Tongue (tissue), 3 donors: ENCODE measurements at places on chromosomes 1 and 21. TPM values are rescaled to one million over a fixed set of nuclear protein-coding genes. Genes with fewer than 3 reads are reported as not detected.
A peak's percentile ranks its signal among the peaks of the same experiment; 100 is the strongest.

- no peak for DNase-seq
Observed at GRCh38 chr1:113872219-113872935, 865 bp upstream of the PTPN22 start.

DNA sequence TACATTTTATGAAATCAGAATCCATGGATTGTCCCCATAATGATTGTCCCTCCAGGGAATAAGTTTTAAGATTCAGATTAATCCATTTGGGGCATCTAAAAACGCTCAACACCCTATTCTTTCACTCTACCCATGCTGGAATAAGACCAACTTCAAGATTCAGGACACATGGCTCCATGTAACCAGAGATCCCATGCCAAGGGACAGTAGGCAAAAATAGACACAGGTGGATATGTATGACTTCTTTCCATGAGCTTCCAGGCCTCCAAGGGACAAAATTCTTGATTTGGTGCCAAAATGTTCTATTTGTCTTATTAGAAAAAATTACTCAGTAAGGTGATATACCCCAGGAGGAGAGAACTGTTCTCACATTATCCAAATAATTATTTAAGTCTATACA lies 178.8 kb downstream of the NRIP1 start:
- DNase-seq: peak; percentile 22

DNA sequence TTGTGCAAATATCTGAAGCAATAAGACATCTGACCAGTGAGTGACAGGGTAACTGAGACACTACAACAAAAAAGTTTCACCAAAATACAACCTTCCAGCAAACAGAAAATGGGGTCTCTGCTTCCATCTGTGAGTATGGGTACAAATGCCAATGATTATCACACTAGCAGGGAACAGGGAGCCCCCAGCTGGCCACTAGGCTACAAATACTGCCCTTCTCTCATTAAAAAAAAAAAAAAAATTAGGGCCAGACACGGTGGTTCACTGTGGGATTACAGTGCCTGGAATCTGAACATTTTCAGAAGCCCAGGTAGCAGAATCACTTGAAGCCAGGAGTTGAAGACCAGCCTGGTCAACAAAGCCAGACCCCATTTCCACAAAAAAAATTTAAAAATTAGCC lies 48.4 kb upstream of the EDARADD start:
- no peak for DNase-seq

The HRNR gene
- not detected for total RNA-seq

GRCh38 chr1:15198684-15199083 lies 45.1 kb downstream of the TMEM51 start:
- no peak for DNase-seq

- DNase-seq: no peak
Observed at GRCh38 chr1:24009406-24009805, 29.3 kb upstream of the SRSF10 start.

The ZBTB37 gene
- total RNA-seq: 16.7 TPM

- DNase-seq: peak; percentile 38
Observed at GRCh38 chr1:10962483-10962882, 50.0 kb upstream of the TARDBP start.
